NCI-H2107 (cell line): ENCODE measurements at places on chromosomes 2 and 18.

GRCh38 chr18:26511339-26512071 is 36.8 kb downstream of the KCTD1 start:
- DNase-seq, result no peak

DNA sequence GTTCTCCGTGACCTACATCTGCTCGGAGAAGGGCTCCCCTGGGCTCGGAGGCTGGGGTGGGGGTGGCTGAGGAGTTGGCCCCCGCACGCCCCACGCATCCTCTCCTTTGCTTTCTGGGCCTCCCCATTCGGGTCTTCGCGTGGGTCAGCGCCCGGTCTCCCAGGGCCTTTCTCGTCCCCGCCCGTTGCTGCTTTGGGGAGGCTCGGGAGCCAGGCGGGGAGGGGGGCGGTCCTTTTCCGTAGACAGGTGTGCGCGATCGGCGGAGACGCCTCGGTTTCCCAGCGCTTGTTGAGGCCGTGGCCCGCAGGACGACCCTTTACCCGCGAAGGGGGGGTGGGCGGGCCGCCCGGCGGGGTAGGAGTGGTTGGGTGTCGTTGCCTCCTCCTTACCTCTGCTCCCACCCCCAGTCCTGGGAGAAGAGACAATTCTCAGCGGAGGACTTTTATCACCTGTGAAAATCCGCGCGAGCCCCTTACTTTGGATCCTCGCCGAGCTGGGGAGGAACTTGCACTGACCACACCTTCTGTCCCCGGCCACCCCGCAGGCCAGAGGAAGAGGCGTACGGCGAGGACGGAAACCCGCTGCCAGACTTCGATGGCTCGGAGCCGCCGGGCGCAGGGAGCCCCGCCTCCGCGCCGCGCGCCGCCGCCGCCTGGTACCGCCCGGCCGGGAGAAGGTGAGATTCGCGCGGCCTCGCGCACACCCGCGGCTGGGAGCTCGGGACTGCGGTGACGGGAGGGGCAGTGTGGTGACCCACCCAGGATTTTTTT is 2.6 kb downstream of the ADCYAP1 start:
- DNase-seq, result no peak

DNA sequence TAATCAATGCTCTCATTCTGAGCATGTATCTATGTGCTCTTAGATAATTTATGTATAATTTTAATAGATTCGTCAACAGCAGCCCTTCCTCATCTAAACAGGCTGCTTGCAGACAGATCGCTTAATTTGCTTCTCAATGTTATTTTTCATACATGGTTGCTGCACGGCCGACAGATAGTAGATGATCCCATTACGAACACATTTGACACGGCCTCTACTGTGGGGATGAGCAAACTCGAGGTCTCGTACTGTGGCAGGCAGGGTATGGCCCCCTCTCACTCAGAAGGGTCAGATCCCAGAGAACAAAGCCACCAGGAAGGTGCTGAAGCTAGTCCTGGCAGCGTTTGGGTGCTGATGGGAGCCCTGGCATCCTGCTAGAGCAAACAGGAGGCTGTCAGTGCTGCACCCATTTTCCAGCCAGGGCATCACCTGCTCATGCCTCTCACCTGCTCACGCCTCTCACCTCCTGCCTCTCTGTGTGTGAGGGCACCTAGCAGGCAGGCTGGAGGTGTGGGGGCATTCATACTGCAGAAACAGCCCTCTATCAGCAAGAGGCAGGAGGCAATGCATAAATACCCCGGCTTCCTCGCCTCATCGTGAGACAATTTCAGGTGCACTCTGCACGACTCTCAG is 80.0 kb downstream of the KLHL29 start:
- DNase-seq, result no peak

GRCh38 chr2:9313443-9313842 is 106.8 kb downstream of the ASAP2 start:
- DNase-seq, result no peak

DNA sequence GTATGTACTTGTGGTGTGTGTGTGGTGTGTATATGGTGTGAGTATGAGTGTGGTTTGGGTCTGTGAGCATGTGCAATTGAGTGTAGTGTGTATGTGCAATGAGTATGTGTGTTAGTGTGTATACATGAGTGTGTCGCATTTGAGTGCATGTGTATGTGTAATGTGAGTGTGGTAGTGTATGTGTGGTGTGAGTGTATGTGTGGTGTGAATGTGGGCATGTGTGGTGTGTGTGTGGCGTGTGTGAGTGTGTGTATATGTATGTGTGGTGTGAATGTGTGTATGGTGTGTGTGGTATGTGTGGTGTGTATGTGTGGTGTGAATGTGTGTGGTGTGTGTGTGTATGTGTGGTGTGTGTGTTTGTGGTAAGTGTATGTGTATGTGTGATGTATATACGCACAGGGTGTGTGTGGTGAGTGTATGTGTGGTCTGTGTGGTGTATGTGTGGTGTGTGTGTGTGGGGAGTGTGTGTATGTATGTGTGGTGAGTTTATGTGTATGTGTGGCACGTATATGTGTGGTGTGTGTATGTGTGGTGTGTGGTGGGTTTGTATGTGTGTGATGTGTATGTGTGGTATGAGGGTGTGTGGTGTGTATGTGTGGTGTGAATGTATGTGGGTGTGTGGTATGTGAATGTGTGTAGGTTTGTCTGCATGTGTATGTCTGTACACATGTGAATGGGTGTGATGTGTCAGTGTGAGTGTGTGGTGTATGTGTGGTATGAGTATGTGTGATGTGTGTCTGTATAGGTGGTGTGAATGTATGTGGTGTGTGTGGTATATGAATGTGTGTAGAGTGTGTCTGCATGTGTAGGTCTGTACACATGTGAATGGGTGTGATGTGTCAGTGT is 123.4 kb downstream of the DOCK10 start:
- DNase-seq, result no peak

DNA sequence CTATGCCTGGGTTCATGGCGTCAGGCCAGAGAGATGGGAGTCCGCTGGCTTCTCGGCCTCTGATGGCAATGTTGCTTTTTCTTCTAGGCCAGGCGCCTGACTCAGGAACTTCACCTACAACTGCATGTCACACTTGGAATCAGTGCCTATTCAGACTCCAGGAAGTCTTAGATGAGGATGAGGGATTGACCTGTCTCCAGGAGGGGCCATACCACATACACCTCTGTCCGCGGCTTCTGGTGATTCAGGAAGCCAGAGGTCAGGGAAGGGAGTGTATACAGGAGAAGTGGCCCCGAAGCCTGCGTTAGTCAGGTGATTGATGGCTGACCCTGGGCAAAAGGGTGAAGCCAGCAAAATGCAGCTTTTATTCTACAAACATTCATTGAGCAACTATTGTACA is 109.1 kb upstream of the RMDN2 start:
- no peak for DNase-seq
